Naive thymus-derived CD8-positive, alpha-beta T cell (primary cell): ENCODE measurements at places on chromosomes 7 and 10.
A peak's percentile ranks its signal among the peaks of the same experiment; 100 is the strongest.

DNA sequence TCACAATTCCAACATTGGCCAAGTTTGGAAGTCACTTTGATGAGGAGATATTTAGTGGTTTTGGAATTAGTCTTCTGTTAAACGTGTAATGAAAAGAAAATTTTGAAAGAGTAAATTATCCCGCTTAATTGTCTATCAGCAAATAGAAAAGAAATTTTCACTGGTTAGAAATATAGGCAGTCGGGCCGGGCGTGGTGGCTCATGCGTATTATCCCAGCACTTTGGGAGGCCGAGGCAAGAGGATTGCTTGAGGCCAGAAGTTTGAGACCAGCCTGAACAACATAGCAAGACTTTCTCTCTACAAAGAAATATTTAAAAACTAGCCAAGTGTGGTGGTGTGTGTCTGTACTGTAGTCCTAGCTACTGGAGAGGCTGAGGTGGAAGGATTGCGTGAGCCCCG, 13.4 kb downstream of the CNTNAP2 start:
- no peaks in the 10 kb centered on the region for H3K4me1 ChIP-seq
- no peaks in the 10 kb centered on the region for H3K27me3 ChIP-seq
- no peaks in the 10 kb centered on the region for H3K36me3 ChIP-seq
- H3K27ac ChIP-seq, result no peak overlapping the region

GRCh38 chr10:129924375-129925085, 39.5 kb downstream of the EBF3 start:
- H3K27ac ChIP-seq, result no peak overlapping the region
- no peak for DNase-seq
- H3K36me3 ChIP-seq, result no peaks in the 10 kb centered on the region
- no peaks in the 10 kb centered on the region for H3K4me1 ChIP-seq
- H3K4me3 ChIP-seq, result no peak overlapping the region

GRCh38 chr10:79927111-79927828, 21.6 kb downstream of the SFTPD start:
- peaks cover 23% of the 10 kb centered on the region for H3K27me3 ChIP-seq
- no peak for DNase-seq
- no peak overlapping the region for H3K27ac ChIP-seq
- no peaks in the 10 kb centered on the region for H3K36me3 ChIP-seq
- H3K4me3 ChIP-seq, result no peak overlapping the region
- H3K4me1 ChIP-seq, result peaks cover 8% of the 10 kb centered on the region

DNA sequence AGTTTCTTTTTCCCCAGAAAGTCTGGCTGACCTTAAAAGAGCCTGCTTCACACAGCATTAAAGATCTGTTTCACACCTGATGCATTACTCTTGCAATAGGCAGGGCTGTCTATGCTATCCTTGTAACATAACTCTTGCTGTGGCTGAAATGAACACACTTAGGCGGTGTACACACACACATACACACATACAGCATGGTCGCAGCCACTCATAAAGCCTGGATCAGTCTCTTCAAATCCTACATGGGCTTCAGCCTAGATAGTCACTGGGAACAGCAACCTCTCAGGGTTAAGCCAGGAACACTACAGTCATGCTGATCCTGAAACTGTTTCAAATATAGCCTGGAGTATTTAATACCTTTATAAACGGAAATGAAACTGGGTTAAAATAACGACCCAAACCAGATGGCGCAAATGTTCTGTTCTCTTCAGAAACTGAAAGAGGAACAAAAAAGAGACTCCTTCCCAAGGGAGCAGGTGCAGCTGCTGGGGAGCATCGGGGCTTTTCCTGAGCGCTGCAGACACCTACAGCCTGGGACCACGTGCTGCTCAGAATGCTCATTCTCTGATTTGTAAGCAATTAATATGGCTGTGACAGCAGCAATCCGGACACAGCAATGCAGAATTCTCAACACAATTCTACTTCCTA, 61.0 kb upstream of the SFMBT2 start:
- no peaks in the 10 kb centered on the region for H3K36me3 ChIP-seq
- peak overlapping the region; percentile 71 for H3K27ac ChIP-seq
- H3K4me3 ChIP-seq, result peak overlapping the region; percentile 77
- H3K27me3 ChIP-seq, result no peaks in the 10 kb centered on the region

- H3K4me3 ChIP-seq, result no peak overlapping the region
- DNase-seq, result no peak
- H3K27me3 ChIP-seq, result no peaks in the 10 kb centered on the region
- H3K4me1 ChIP-seq, result peaks cover 5% of the 10 kb centered on the region
These were observed 16.8 kb upstream of the HBP1 start for GRCh38 chr7:107152011-107152410.

DNA sequence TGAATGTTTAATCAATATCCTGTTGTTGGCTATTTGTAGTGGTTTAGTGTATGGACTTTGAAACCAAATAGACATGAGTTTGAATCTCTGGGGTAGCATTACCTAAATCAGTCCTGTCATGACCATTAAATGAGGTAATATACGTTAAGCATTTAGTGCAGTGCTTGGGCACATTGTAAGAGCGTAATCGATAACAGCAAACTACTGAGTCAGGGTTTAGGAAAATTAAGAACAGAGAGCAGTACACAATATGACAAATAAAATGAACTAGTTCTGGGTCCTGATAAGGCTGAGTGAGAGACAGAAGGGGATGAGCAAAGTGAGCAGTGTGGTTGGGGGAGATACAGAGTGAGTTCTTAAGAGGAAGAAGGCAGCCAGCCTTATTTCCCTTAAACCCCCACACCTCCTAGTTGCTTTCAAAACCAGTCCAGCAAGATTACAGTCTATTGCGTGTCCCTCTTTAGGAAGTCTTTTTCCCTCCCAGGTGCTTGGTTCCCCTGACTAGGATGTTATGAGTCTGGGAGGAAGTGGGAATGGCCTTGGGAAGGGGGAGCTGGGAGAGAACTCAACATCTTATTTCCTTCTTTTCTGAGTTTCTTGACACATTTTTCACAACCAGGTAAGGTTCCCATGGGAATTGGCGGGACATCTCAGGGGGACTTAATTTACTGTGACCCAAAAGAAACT, 171.0 kb downstream of the SND1 start:
- no peak overlapping the region for H3K27ac ChIP-seq
- H3K4me1 ChIP-seq, result peaks cover 45% of the 10 kb centered on the region
- no peak for DNase-seq
- no peak overlapping the region for H3K4me3 ChIP-seq
- H3K27me3 ChIP-seq, result no peaks in the 10 kb centered on the region
- H3K36me3 ChIP-seq, result no peaks in the 10 kb centered on the region

GRCh38 chr10:2121315-2121714, 384.0 kb upstream of the ADARB2 start:
- no peaks in the 10 kb centered on the region for H3K36me3 ChIP-seq
- no peaks in the 10 kb centered on the region for H3K27me3 ChIP-seq
- no peak overlapping the region for H3K4me3 ChIP-seq
- no peak overlapping the region for H3K27ac ChIP-seq

DNA sequence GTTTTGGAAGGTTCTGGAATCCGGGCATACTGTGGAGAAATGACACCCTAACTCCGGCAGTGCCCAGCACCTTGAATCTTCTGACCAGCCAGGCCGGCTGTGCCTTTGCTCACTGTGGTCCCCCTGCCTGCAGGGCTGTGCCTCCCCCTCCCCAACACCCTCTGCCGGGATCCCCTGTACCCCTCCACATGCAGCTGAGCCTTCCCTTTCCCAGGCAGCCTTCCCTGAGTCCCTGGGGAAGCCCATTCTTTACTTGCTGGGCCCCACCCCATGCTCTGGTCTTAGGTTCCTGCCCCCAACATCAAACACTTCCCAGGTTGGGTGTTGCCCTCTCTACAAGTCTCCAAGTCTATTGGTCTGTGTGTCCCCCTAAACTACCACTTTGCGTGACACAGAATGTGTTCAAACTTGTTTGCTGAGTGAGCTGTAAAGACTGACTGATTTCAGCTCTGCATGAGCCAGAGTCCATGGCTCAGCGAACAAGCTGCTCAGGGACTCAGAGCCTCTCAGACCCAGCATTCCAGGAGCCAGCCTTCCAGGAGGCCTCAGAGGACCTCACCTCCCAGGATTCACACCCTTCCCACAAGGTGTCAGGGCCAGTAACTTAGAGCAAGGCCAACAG, 31.6 kb downstream of the CALML5 start:
- DNase-seq, result no peak
- no peaks in the 10 kb centered on the region for H3K36me3 ChIP-seq
- no peak overlapping the region for H3K4me3 ChIP-seq
- H3K27ac ChIP-seq, result no peak overlapping the region
- peaks cover 6% of the 10 kb centered on the region for H3K4me1 ChIP-seq

DNA sequence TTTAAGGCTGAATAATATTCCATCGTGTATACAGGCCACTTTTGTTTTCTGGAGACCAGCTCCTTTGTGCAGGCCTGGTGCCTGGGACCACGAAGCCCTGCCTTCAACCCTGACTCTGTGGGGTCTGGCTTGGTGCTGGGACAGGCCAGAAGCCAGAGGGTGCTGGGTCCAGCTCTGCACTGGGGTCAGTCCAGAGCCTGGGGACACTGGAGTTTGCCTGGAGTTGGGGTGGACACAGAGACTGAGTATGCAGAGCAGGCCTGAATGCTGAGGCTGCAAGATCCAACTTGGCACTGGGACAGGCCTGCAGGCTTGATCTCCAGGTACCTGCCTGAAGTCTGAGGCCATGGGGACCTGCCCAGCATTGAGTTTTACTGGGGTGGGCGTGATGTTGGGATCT, 558.8 kb upstream of the CNTNAP2 start:
- H3K4me1 ChIP-seq, result no peaks in the 10 kb centered on the region
- DNase-seq, result no peak
- no peaks in the 10 kb centered on the region for H3K27me3 ChIP-seq
- no peak overlapping the region for H3K27ac ChIP-seq
- H3K4me3 ChIP-seq, result no peak overlapping the region

GRCh38 chr7:12623885-12624498, 53.5 kb downstream of the SCIN start:
- no peak overlapping the region for H3K27ac ChIP-seq
- no peak overlapping the region for H3K4me3 ChIP-seq
- H3K27me3 ChIP-seq, result peaks cover 14% of the 10 kb centered on the region
- H3K4me1 ChIP-seq, result no peaks in the 10 kb centered on the region

- H3K4me1 ChIP-seq, result peaks cover 13% of the 10 kb centered on the region
- DNase-seq, result no peak
- H3K36me3 ChIP-seq, result no peaks in the 10 kb centered on the region
These were observed 175.0 kb upstream of the PLXNA4 start for GRCh38 chr7:132751244-132751647.

- H3K36me3 ChIP-seq, result no peaks in the 10 kb centered on the region
- no peak overlapping the region for H3K27ac ChIP-seq
- no peak overlapping the region for H3K4me3 ChIP-seq
- peaks cover 10% of the 10 kb centered on the region for H3K27me3 ChIP-seq
- no peak for DNase-seq
These were observed 88.2 kb upstream of the IMMP2L start for GRCh38 chr7:111650456-111650999.

GRCh38 chr7:154480817-154481216, 428.6 kb downstream of the DPP6 start:
- H3K27ac ChIP-seq, result no peak overlapping the region
- H3K27me3 ChIP-seq, result peaks cover 1% of the 10 kb centered on the region
- DNase-seq, result no peak
- no peaks in the 10 kb centered on the region for H3K4me1 ChIP-seq

DNA sequence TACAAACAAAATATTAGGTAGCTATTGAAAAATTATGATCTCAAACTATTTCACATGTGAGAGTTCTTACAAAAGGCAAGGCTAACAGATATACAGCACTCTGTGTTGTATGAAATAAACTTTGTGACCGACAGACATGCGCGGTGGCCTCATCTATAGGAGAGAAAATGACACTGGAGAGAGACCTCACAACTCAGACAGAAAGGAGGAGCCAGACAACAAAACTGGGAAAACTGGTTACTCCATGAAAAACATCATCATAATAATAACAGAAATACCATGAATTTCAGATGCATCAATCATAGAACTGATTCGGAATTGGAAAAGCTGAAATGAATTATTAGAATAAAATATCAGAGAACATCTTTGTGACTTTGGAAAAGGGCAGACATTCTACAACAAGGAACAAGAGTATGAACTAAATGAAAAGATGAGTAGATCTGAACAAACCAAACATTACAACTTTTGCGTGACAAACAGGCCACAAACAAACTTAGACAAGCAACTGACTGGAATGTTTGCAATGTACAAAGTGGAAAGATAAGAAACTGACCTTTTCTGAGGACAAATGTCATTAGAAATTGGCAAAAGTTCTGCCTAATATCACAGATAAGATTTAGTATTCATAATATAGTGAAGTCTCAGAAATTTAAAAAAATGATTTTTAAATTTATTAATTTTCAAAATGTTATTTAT, 69.3 kb downstream of the TNS3 start:
- H3K4me1 ChIP-seq, result no peaks in the 10 kb centered on the region
- H3K36me3 ChIP-seq, result no peaks in the 10 kb centered on the region
- H3K27me3 ChIP-seq, result no peaks in the 10 kb centered on the region
- DNase-seq, result no peak

- H3K4me1 ChIP-seq, result peaks cover 11% of the 10 kb centered on the region
- no peak overlapping the region for H3K27ac ChIP-seq
- no peak overlapping the region for H3K4me3 ChIP-seq
- no peaks in the 10 kb centered on the region for H3K36me3 ChIP-seq
- DNase-seq, result no peak
These were observed 233.7 kb downstream of the PTEN start for GRCh38 chr10:88097092-88097516.

DNA sequence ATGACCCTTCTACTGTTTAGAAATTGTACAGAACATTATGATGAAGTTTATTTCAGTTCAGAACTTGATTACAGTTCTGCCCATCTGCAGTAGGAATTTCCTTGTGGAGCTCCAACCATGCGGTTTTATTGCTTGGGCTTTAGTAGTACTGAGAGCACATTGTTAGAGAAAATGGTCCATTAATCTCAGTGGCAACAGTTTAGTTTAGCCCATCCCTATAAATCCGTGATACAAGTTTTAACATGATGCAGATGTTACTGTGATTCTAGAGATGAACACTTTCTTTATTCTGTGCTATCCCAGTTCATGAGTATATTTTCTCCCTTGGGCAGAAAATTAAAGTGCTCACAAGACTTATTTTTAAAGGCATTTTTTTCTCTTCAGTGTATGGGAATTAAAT, 84.8 kb upstream of the FZD8 start:
- no peaks in the 10 kb centered on the region for H3K4me1 ChIP-seq
- no peaks in the 10 kb centered on the region for H3K36me3 ChIP-seq
- H3K27ac ChIP-seq, result no peak overlapping the region
- peaks cover 18% of the 10 kb centered on the region for H3K27me3 ChIP-seq
- no peak for DNase-seq
- no peak overlapping the region for H3K4me3 ChIP-seq

DNA sequence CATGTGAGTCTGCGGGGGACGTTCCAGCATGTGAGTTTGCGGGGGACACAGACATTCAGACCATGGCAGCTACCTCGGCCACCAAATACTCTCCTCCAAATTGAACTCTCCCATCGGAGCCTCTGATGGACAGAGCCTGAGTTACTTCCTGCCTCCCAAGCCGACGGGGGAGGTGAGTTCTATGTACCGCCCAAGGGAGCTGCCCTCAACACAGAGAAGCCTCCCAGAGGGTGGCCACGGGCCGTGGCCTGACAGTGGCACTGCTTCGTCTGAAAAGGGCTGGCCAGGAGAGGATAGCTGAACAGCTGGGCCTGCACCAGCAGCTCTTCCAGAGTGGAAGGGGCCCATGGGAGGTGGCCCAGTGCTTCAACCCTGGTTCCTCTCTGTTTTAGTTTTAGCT, 274.5 kb upstream of the PPP2R2D start:
- H3K4me1 ChIP-seq, result no peaks in the 10 kb centered on the region
- peak; percentile 3 for DNase-seq
- no peak overlapping the region for H3K27ac ChIP-seq
- H3K27me3 ChIP-seq, result no peaks in the 10 kb centered on the region
- no peaks in the 10 kb centered on the region for H3K36me3 ChIP-seq
- no peak overlapping the region for H3K4me3 ChIP-seq
